Activated CD4-positive, alpha-beta T cell treated with anti-CD3 and anti-CD28 coated beads, Interleukin-2, amount 50 U/mL, for 4 hours (primary cell): ENCODE measurements at places on chromosomes 1 and 21.

GRCh38 chr1:97270508-97271307 is 549.1 kb downstream of the PTBP2 start:
- DNase-seq: no peak

DNA sequence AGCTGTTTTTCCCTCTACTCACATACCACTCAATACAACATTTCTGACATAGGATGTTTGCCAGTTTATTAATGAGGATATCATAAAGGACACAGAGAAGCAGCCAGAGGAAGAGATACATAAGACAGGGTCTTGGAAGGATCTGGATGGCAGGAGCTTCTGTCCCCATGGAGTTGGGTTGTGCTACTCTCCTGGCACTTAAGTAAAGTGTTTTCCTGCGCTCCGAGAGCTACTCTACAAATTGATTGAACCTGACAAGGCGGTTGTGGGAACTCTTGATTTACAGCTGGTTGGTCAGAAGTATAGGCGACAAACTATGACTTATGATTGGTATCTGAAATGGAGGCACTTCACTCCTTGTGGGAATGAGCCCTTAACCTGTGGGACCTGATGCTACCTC is 208.8 kb downstream of the HMCN1 start:
- no peak for DNase-seq

DNA sequence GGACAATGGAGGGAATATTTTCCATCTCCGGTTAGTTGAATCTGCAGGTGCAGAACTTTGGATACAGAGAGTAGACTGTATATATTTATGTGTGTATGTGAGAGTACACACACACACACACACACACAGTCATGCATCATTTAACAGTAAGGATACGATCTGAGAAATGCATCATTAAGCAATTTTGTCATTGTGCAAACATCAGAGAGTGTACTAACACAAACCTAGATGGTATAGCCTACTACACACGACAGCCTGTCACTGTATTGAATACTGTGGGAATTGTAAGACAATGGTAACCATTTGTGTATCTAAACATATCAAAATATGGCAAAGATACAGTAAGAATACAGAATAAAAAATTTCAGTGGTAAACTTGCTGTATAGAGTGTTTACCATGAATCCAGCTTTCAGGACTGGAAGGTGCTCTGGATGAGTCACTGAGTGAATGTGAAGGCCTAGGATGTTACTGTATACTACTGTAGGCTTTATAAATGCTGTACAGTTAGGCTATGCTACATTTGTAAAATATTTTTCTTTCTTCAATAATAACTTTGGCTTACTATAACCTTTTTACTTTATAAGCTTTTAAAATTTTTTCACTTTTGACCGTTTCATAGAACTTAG is 138.5 kb downstream of the ZZZ3 start:
- no peak for DNase-seq

- no peak for DNase-seq
Measured at GRCh38 chr1:216665406-216665805, 57.8 kb downstream of the ESRRG start.

DNA sequence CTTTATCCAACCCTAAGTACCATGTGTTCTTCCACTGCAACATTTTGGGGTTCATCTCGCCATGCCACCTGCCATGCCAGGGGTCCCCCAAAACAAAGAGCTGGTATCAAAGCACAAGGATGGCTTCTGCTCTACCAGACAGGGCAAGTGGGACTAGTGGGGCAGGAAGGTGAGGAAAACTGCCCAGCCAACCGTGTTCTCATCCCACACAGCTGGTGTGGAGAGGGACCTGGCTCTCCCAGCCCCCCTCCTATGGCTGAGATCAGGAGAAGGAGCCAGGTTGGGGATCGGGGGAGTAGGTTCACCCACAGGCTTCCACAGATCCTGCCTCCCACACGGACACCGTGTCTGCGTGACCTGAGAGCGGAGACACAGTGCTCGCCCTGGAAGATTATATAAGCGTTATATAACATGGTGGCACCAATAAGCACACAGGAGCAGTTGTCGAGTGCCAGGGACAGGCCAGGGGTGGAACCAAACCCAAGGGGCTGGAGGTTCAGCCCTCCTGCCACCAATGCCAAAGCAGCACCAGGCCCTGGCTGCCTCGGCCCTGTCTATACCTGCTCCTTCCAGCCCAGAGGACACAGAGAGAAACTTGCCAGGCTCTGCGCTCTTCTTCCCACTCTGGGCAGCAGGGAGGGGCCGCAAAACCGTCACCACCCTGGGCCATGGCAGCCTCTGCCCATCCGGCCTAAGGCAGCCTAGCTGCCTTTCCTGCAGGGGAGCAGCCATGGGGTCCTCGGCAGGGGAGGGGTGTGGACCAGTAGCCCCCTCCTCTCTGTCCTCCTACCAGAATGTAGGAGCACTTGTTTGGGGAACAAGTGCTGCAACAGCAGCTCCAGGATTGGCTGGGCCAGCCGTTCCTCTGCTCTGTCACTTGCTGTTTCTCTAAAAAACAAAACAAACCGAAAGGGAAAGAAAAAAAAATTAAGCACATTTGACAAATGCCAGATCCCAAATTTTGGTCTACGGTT is 43.5 kb downstream of the CD34 start:
- DNase-seq: no peak

DNA sequence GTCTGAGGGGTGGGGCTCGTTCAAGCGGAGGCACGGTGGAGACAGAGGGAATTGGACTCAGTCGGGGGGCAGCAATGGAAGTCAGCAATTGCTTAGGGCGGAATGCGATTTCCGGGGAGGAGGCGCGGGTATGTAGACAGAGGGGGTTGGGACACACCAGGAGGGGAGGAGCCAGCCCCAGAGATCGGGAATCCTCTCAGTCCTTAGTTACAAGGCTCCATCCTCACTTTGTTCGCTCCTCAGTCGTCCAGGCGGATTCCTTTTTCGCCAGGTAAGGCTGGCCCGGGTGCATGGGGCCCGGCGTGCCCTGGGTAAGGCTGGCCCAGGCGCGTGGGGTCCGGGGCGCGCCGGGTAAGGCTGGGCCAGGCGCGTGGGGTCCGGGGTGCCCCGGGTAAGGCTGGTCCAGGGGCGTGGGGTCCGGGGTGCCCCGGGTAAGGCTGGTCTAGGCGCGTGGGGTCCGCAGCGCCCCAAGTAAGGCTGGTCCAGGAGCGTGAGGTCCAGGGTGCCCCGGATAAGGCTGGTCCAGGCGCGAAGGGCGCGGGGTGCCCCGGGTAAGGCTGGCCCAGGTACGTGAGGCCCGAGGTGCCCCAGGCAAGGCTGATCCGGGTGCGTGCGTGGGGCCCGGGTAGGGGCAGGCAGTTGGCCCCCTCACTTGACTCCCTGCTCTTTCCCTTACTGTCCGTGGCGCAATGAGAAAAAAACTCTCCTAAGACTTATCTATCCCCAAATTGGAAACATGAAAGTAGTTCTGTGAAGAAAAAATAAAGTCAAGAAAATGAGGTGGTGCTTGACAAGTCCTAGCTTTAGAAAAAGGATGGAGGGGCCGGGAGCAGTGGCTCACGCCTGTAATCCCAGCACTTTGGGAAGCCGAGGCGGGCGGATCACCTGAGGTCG is at the start of gene L1TD1:
L1TD1 (plus strand) TSS at position 199 of the 894 bp plus-strand sequence. CDS start 11,780 bp downstream, outside the sequence.
- no peak for DNase-seq

GRCh38 chr21:19785941-19786340 is 1212.3 kb upstream of the NCAM2 start:
- DNase-seq: no peak

DNA sequence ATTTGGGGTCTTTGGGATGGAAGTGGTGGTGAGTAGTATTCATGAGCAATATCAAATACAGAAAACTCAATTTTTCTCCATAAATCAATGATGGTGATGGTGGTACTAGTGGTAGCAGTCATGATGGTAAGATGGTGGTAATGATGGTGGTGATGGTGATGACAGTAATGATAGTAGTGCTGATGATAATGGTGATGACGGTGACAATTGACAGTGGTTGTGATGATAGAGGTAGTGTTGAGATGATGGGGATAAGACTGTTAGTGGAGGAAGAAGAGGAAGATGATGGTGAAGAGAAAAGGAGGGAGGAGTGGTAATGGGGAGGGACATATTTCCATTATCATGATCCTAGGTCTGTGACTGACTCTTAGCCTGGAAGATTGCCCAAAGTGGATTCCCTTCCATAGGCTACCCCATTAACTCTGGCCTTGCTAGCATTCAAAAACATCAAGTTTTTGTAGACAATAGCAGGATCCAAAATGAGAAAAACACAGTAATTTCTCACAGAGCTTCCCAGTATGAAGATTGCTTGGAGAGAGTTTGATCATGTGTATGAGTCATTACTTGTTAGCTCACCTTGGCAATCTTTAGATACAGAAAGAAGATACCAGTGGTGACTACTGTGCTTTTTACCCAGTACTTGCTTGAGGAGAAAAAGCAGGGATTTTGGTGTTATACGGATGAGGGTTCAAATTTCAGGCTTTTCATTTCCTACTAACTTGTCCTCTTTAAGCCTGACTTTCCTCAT is 93.9 kb downstream of the ATP1A1 start:
- no peak for DNase-seq

DNA sequence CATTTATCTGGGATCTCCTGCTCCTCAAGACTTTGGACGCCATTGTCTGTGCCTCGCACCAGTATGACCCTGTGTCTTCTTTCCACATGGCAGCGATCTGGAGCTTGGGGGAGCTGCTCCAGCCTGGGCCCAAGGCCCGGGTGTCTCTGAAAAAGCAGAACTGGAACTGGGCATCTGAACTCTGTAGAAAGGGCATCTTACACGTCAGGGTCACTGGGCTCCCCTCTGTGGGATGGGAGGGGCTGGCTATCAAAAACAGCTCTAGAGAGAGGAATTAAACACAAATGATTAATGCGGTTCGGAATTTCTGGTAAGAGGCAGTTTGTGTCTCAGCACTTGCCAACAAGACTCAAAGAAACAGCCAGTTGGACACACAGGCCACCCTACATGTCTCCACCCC is 16.1 kb downstream of the FCRL1 start:
- no peak for DNase-seq

DNA sequence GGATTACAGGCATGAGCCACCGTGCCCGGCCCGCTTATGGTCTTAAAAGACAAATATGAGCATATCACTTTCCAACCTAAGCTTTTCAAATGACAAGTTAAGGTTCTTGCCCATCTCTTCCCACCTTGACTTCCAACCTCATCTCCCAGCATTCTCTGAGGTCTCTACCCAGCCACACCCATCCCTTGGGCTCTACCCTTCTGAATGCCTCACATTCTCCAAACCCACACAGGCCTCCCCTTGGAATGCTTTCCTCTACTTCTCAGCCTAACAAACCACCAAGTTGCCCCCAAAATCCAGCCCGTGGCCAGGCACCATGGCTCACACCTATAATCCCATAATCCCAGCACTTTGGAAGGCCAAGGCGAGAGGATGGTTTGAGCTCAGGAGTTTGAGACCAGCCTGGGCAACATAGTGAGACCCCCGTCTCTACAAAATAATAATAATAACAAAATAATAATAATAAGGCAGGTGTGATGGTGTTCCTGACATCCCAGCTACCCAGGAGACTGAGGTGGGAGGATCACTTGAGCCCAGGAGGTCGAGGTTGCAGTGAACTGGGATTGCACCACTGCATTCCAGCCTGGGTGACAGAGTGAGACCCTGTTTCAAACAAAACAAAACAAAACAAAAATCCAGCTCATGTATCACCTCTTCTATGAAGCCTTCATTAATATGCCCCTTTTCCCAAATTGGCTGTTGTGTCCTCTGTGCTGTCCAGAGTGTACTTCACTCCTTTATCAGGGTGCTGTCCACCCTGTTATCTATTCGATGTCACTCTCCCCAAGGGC is 11.2 kb downstream of the DCST2 start:
- no peak for DNase-seq

GRCh38 chr1:92218559-92218958 is 844 bp downstream of the C1orf146 start:
- DNase-seq: no peak

- no peak for DNase-seq
Measured at GRCh38 chr21:24594082-24594481, 1013.2 kb downstream of the MRPL39 start.

- DNase-seq: no peak
Measured at GRCh38 chr1:171600862-171601261, 21.2 kb upstream of the MYOCOS start.

GRCh38 chr1:240109130-240109529 is 17.4 kb downstream of the FMN2 start:
- no peak for DNase-seq

GRCh38 chr21:41717573-41718330 is 49.1 kb downstream of the RIPK4 start:
- DNase-seq: no peak

DNA sequence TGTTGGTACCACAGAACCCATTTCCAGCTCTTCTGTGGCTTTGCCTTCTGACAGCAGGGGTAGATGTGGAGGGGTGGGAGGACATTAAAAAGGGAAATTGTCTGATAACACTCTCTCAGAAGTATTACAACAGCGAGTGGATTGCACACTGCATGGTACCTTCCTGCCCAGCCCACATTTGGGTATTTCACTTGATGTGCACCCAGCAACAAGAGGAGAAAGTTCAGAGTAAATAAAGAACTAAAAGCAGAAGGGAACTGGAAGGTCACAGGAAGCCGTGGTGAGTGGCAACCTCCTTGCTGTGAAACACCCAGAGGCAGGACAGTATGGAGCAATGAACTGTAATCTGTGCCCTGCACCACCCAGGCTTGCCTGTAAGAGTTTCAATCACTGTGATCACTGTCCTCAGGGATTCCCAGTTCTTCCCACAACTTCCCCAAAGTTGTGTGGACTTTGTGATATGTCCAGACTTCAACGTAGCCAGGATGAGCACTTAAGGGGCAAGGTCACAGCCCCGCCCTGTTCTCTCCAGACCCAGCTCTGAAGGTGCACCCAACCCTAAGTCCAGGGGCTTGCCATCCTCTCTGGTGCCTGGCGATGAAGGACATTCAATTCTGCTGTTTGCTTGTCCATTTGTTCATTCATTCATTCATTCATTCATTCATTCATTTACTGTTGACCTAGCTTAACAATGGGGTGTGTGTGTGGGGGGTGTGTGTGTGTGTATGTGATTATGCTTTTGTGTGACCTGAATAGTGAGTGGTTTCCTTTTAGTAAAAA is 18.7 kb upstream of the F5 start:
- no peak for DNase-seq

- DNase-seq: no peak
Measured at GRCh38 chr1:192399161-192399560, 82.4 kb downstream of the RGS21 start.

DNA sequence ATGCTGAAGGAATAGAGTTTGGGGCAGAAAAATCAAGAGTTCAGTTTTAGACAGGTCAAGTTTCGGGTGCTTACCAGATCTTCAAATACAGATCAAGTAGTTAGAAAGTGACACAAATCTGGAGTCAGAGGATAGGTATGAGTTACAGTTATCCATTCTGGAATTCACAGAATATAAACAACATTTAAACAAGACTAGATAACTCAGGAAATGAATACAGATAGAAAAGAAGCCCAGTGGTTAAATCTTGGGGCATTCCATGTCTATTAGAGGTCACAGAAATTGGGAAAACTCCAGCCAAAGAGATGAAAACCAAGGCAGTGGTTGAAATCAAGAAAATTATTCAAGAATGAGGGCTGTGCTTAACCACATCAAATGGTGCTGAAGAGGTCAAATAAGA is 187.0 kb upstream of the HP1BP3 start:
- no peak for DNase-seq

- peak; percentile 50 for DNase-seq
Measured at GRCh38 chr1:200877839-200878551, 5.2 kb downstream of the GPR25 start.

- DNase-seq: no peak
Measured at GRCh38 chr1:63780565-63780964, 6.7 kb downstream of the ROR1 start.

- no peak for DNase-seq
Measured at GRCh38 chr1:78722521-78722920, 72.9 kb downstream of the IFI44 start.

- DNase-seq: no peak
Measured at GRCh38 chr1:34162852-34163766, 1.9 kb downstream of the CSMD2 start.
